ENCODE measurements at places on chromosomes 2 and 18. TPM values are rescaled to one million over a fixed set of nuclear protein-coding genes. Genes with fewer than 3 reads are reported as not detected.

G6PC2 gene
- not detected for total RNA-seq

DUSP2 gene
- 1.3 TPM for total RNA-seq

RGPD3 gene
- 0.20 TPM for total RNA-seq

SYT4 gene
- total RNA-seq = not detected

ERBB4 gene
- not detected for total RNA-seq

AGXT gene
- total RNA-seq = not detected

SH2D6 gene
- 0.84 TPM for total RNA-seq

SP140 gene
- total RNA-seq = not detected

SLC9A4 gene
- not detected for total RNA-seq

SLC5A7 gene
- total RNA-seq = not detected

ACADL gene
- total RNA-seq = not detected

SCTR gene
- not detected for total RNA-seq

BMP10 gene
- total RNA-seq = not detected

LTBP1 gene
- 99.0 TPM for total RNA-seq

PAX8 gene
- total RNA-seq = 2.4 TPM

TFCP2L1 gene
- 24.3 TPM for total RNA-seq

AAMP gene
- total RNA-seq = 98.7 TPM

HTR2B gene
- not detected for total RNA-seq

ACOXL gene
- total RNA-seq = not detected

IL36B gene
- total RNA-seq = not detected

SLC4A5 gene
- 0.12 TPM for total RNA-seq

LGALSL gene
- 11.4 TPM for total RNA-seq

IL1R1 gene
- total RNA-seq = 5.2 TPM

FASTKD2 gene
- 34.6 TPM for total RNA-seq

EVX2 gene
- total RNA-seq = not detected

CRACDL gene
- 12.9 TPM for total RNA-seq

PSMG2 gene
- total RNA-seq = 100 TPM

LOXHD1 gene
- total RNA-seq = not detected

KIF5C gene
- 0.21 TPM for total RNA-seq

CNGA3 gene
- total RNA-seq = not detected

GKN1 gene
- not detected for total RNA-seq

FAM237A gene
- total RNA-seq = not detected

MOCOS gene
- total RNA-seq = 69.1 TPM

AKAIN1 gene
- not detected for total RNA-seq

CHN1 gene
- 6.0 TPM for total RNA-seq

LRP1B gene
- total RNA-seq = not detected

C2orf72 gene
- not detected for total RNA-seq

TUBA3E gene
- total RNA-seq = not detected

SMYD5 gene
- total RNA-seq = 34.4 TPM

PARD3B gene
- total RNA-seq = 11.6 TPM

SH3BP4 gene
- total RNA-seq = 59.7 TPM

STEAP3 gene
- total RNA-seq = 23.8 TPM

RPRM gene
- not detected for total RNA-seq

PLEK gene
- total RNA-seq = not detected

ZNF892 gene
- total RNA-seq = 10.3 TPM

SMYD1 gene
- not detected for total RNA-seq

MRO gene
- total RNA-seq = not detected

LINC00305 gene
- total RNA-seq = not detected

ALPG gene
- not detected for total RNA-seq

SLC11A1 gene
- 0.09 TPM for total RNA-seq

NETO1 gene
- total RNA-seq = not detected

GRHL1 gene
- 2.0 TPM for total RNA-seq

TMEM37 gene
- total RNA-seq = 0.17 TPM

TEX44 gene
- not detected for total RNA-seq

CAPN14 gene
- not detected for total RNA-seq

KIF1A gene
- not detected for total RNA-seq

RBBP8 gene
- 59.7 TPM for total RNA-seq

CD28 gene
- total RNA-seq = not detected

ANKRD30BL gene
- total RNA-seq = not detected

Data from MCF 10A (cell line).